ENCODE measurements at places on chromosomes 4 and X. TPM values are rescaled to one million over a fixed set of nuclear protein-coding genes. Genes with fewer than 3 reads are reported as not detected.

The AMOT gene
- total RNA-seq: 343 TPM

The GAGE13 gene
- not detected for total RNA-seq

The MAP3K15 gene
- total RNA-seq: 1.6 TPM

The NWD2 gene
- 0.02 TPM for total RNA-seq

The MAGEA3 gene
- total RNA-seq: not detected

The FGF2 gene
- 13.0 TPM for total RNA-seq

DNA sequence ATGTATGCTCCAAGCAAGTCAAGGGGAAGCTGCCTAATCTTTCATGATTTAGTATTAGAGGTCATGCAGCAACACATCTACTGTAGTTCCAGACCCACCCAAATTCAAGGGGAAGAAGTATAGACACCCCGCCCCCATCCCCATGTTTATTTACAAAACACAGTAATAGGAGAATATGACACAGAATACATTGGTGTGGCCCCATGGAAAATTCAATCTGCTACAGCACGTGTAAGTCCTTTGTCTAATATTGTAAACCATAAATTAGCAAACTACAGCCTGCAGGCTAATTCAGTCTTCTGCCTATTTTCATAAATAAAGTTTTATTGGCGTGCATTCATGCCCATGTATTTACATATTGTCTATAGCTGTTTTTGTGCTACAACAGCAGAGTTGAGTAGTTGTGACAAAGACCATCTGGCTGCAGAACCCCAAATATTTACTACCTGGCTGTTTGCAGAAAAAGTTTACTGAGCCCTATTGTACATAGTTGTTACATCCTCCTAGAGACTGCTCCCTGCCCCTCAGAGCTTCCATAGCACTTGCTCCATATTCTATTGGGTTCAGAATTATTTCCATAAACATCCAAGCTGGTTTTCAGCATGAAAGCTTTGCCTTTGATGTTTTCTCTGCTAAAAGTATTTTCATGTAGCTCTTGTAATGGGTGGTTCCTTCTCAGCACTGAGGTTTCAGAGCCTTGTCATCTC is 326.8 kb upstream of the CPEB2 start:
- H3K27ac ChIP-seq: no peak overlapping the region
- H3K4me1 ChIP-seq: no peaks in the 10 kb centered on the region
- no peaks in the 10 kb centered on the region for H3K36me3 ChIP-seq
- H3K4me3 ChIP-seq: no peak overlapping the region
- peaks cover 12% of the 10 kb centered on the region for H3K27me3 ChIP-seq

- no peaks in the 10 kb centered on the region for H3K27me3 ChIP-seq
- DNase-seq: no peak
- H3K4me3 ChIP-seq: no peak overlapping the region
- H3K27ac ChIP-seq: no peak overlapping the region
- peaks cover 15% of the 10 kb centered on the region for H3K36me3 ChIP-seq
- H3K4me1 ChIP-seq: peaks cover 7% of the 10 kb centered on the region
Observed at GRCh38 chr4:153318696-153319320, 25.7 kb upstream of the MND1 start.

DNA sequence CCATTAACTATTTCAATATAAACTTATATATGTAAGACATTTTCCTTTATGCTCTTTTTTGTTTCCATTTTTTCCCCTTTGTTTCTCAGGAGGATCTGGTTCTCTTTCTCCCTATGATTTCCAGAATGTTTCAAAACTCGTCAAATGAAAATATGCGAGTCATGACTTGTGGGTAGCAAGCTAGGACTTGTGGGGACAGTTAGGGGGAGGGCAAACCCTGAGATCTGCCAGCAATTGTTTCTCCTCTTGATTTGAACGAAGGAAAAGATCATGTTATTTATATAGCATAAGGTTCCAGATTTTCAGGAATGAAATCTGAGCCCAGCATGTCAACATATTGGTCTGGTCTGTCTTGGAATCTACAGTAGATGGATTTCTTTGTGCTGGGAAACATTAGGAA is 28.9 kb upstream of the GPC4 start:
- DNase-seq: no peak
- H3K27me3 ChIP-seq: peaks cover 20% of the 10 kb centered on the region
- H3K4me3 ChIP-seq: no peak overlapping the region
- H3K27ac ChIP-seq: peak overlapping the region; percentile 83

DNA sequence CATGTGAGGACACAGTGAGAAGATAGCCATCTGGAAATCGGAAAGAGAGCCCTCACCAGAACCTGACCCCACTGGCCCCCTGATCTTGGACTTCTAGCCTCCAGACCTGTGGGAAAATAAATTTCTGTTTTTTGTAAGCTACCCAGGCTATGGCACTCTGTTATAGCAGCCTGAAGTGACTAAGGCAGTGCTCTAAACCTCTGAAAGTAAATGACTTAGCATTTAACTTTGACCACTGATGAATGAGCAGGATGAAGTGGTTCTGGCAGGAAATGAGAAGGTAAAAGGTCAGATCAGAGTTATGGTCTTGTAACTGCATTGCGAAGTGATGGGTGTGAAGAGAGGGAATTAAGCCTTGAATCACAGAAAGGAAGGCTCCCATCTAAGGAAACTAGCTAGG is 17.0 kb downstream of the GPAT3 start:
- H3K27ac ChIP-seq: no peak overlapping the region
- no peaks in the 10 kb centered on the region for H3K27me3 ChIP-seq
- H3K4me3 ChIP-seq: no peak overlapping the region
- no peaks in the 10 kb centered on the region for H3K4me1 ChIP-seq
- DNase-seq: no peak

GRCh38 chr4:88093874-88094273 is 64.6 kb downstream of the ABCG2 start:
- H3K4me3 ChIP-seq: no peak overlapping the region
- H3K27me3 ChIP-seq: no peaks in the 10 kb centered on the region
- no peaks in the 10 kb centered on the region for H3K36me3 ChIP-seq
- no peak overlapping the region for H3K27ac ChIP-seq
- DNase-seq: no peak

- H3K27me3 ChIP-seq: peaks cover 96% of the 10 kb centered on the region
- peaks cover 2% of the 10 kb centered on the region for H3K36me3 ChIP-seq
Observed at GRCh38 chrX:25007059-25008053, 8.4 kb downstream of the ARX start.

DNA sequence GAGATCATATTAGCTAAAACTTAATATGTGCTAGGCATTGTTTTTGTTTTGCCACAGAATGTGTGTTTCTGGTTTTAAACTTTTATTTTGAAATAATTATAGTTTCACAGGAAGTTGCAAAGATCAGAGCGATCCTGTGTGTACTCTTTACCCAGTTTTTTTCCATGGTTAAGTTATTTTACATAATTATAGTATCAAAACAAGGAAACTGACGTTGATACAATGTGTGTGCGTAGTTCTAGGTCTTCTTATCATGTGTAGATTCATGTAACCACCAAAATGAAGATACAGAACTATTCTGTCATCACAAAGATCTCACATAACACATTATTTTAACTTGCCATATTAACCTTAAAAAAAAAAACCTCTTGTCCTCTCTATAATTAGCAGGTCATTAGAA is 69.2 kb downstream of the BLTP1 start:
- H3K27ac ChIP-seq: no peak overlapping the region
- H3K27me3 ChIP-seq: no peaks in the 10 kb centered on the region
- no peak for DNase-seq
- H3K36me3 ChIP-seq: peaks cover 34% of the 10 kb centered on the region

- H3K27ac ChIP-seq: no peak overlapping the region
- no peaks in the 10 kb centered on the region for H3K36me3 ChIP-seq
- peaks cover 12% of the 10 kb centered on the region for H3K4me1 ChIP-seq
- DNase-seq: no peak
- no peak overlapping the region for H3K4me3 ChIP-seq
- peaks cover 6% of the 10 kb centered on the region for H3K27me3 ChIP-seq
Observed at GRCh38 chr4:141413366-141413765, 192.7 kb downstream of the ZNF330 start.

DNA sequence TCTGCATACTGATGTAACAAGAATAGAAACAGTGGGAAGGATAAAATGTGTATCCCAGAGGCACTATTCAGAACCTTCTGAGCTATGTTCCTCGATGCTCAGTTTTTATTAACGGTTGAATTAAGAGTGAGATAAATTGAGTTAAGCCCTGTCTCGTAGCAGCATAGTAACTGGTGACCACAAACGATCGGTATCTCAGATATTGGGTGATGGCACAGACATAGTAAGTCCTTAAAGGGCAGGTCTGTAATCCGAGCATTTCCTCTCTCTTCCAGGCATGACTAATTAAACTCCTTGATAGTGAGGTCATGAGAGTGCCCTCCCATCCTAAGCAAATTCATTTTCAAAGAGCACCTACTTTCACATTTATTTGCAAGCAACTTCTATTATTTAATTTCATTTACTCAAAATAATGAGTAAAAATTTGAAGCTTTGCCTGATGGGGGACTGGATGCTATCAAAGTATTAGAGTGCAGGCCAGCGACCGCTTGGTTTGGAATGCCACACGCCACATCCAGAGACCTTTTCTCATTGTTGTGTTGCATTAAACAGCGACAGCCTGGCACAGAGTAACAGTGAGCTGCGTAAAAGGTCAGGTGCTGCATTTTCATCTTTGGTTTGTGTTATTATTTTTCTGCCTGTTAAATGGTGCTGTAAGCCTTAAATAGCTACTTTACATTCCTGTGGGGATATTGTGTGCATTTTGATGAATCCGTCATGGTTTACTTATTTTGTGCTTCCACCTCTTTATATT is 101.9 kb downstream of the PCDH7 start:
- H3K4me1 ChIP-seq: peaks cover 48% of the 10 kb centered on the region
- H3K27me3 ChIP-seq: no peaks in the 10 kb centered on the region
- H3K4me3 ChIP-seq: no peak overlapping the region
- DNase-seq: no peak
- H3K36me3 ChIP-seq: no peaks in the 10 kb centered on the region

GRCh38 chrX:134520860-134521390 is 61.0 kb downstream of the HPRT1 start:
- H3K36me3 ChIP-seq: peaks cover 5% of the 10 kb centered on the region
- H3K4me3 ChIP-seq: no peak overlapping the region
- no peak for DNase-seq
- no peaks in the 10 kb centered on the region for H3K4me1 ChIP-seq
- no peaks in the 10 kb centered on the region for H3K27me3 ChIP-seq
- no peak overlapping the region for H3K27ac ChIP-seq

DNA sequence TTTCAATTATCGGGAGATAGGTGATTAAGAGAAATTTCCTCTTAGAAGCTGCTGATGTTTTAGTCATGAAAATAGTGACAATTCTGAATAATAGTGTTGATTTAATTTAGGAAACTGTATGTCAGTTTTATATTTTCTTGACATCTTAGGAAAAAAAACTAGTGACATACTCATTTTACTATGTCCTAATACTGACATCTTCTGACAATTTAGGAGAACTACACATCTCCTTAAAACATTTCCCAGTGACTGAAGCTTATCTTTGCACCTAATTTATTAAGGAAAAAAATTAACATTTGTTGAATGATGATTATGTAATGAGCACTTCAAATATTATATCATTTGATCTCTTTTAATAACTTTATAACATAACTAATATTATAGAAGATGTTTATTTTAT is 42.0 kb upstream of the RBMXL3 start:
- H3K36me3 ChIP-seq: peaks cover 45% of the 10 kb centered on the region
- no peaks in the 10 kb centered on the region for H3K27me3 ChIP-seq
- no peak for DNase-seq
- H3K4me1 ChIP-seq: no peaks in the 10 kb centered on the region
- H3K4me3 ChIP-seq: no peak overlapping the region
- H3K27ac ChIP-seq: no peak overlapping the region

DNA sequence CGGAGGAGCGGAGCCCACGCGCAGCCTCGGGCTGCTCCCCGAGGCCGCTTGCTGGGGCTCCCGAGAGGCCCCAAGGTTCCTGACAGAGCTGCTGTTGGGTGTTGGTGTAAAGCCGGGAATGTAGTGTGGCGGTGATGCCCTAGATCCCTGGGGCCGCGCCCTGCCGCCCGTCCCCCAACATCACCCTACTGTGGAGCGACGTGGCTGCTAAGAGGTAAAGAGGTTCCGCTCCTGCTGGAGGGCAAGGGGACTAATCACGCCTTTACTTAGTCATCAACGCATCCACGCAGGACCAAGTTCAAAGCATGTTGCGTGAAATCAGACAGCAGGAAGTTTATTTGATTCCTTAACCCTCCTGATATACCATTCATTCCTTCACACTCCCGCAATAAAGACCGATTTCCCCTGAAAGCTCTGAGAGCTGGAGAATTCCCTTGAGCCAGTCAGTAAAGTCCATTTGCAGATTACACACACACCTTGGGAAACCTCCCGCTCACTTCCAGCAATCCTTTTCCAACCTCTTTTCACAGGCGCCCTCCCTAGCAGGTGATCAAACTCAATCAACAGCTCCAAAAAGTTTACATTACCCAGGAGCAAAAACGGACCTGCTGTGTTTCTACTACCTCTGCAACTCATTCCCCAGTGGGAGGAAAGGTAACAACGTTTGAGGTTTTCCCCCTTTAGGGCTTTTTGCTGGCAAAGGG is 579 bp upstream of the GABRA2 start:
- H3K4me3 ChIP-seq: peak overlapping the region; percentile 67
- peaks cover 21% of the 10 kb centered on the region for H3K4me1 ChIP-seq
- H3K27me3 ChIP-seq: peaks cover 76% of the 10 kb centered on the region
- no peak for DNase-seq
- H3K36me3 ChIP-seq: no peaks in the 10 kb centered on the region

DNA sequence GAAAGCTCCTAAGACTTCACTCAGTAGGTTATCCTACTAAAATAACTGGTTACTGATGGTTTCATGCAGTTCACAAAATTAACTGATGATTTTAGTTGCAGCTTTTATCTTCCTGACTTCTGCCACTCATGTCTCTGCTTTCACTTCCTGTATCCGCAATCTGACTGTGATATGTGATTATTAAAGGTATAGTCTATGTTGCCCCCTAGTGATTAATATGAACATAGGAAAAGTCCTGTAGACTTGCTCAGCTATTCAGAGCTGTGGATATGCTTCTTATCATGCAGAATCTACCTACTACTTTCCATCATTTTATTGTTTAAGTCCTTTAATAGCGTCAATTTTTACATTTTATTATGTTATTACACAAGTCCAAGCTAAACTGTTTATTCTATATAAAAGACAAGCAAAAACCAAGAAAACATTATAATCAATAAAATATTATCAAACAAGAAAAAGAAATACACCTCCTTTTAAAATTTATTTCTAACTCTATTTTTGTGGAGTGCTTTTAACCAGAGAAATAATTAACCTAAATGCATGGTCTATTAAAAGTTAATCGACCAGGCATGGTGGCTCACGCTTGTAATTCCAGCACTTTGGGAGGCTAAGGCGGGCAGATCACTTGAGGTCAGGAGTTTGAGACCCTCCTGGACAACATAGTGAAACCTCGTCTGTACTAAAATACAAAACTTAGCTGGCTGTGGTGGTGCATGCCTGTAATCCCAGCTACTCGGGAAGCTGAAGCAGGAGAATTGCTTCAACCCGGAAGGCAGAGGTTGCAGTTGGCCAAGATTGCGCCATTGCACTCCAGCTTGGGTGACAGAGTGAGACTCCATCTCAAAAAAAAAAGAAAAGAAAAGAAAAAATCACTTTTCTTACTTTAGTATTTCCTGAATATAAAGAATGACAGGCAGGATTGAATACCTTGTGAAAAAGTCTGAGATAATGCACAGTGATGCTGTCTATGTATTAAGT is 40.4 kb upstream of the TLR2 start:
- no peaks in the 10 kb centered on the region for H3K4me1 ChIP-seq
- H3K27me3 ChIP-seq: peaks cover 6% of the 10 kb centered on the region
- no peak overlapping the region for H3K4me3 ChIP-seq
- H3K36me3 ChIP-seq: no peaks in the 10 kb centered on the region
- DNase-seq: no peak
- no peak overlapping the region for H3K27ac ChIP-seq

- H3K27me3 ChIP-seq: peaks cover 13% of the 10 kb centered on the region
- H3K36me3 ChIP-seq: no peaks in the 10 kb centered on the region
- DNase-seq: no peak
- no peak overlapping the region for H3K27ac ChIP-seq
Observed at GRCh38 chr4:181692965-181693364, 550.2 kb upstream of the TENM3 start.

Data from mesothelial cell of epicardium (in vitro differentiated cells).